ENCODE measurements at places on chromosomes 16 and 17.

DNA sequence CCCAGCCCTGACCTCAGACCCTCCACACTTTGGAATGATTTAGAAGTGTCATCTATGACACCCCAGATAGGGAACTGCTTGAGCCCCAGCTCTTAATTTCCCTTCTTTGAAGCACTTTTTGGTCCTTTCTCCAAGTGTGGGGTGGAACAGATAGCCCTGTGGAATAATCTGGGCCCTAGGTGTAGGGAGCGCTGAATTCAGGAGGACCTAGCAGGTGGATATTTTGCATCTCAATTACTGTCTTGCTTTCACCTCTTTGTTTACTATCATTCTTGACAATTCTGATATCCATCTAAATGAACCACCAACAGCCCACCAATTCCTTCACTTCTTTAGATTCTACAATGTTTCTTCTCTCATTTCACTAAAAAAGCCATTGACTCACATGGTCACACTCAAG, 850.4 kb downstream of the KCNJ2 start:
- no peak for DNase-seq

DNA sequence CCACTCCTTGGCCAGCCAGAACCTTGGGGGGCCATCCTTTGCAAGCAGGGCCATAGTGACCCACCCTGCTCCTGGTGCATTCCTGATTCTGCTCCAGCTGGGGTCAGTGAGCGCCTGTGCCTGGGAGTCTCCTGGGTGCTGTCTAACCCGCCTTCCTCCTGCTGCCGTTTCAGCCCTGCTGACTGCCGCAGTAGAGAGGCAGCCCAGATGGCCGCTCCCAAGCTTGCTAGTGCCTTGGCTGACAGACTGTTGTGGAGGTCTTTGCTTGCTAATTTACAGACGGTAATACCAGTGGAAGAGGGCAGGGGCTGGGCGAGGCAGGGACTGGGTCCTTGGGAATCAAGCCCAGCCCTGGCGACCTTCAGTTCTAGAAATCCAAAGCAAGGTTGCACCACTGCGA, 99.6 kb downstream of the SOCS1 start:
- no peak for DNase-seq

DNA sequence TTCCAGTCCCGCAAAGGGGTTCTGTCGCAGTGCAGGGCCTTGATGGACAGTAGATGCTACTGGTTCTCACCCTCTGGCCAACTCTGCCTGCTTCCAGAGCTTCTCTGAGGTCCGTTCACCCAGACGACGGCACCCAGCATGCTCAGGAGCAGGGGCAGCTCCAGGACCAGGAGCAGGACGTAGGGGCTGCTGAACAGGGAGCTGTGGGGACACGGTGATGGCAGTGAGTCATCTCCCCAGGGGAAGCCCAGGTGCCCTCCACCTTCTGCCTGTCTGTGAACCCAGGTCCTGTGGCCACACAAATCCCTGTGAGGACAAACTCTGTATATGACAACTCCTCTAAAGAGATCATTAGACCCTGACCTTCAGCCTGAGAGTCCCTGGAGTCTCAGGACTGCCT, 3.4 kb upstream of the CD300C start:
- DNase-seq: no peak

DNA sequence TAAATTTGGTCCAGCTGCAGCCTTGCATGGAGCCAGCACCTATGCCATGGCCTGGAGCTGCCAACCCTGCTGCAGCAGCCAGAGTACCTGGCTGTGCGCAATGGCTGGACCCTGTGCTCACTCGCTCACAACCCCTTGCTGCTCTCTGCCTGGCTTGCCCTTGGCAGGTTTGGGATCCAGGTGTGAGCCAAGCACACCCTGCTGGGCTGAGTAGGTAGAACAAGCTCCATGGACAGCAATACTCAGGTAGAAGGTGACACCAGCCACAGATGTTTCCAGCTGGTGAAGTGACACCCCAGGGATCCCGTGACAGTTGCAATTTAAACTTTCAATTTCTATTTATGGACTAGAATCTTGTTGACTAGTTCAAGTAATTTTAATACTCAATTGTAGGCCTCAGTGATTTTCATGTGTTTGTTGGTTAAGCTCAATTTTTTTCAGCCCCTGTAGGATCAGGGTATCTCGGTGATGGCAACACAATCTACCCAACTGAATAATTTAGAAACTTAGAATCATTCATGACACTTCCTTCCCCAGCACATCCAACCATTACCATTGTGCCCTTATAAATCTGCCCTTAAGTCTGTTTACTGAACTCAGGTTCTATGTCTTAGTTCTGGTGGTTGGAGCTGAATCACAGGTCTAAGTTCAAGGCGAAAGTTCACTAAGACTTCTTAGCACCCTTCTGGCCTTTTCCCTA, 480.0 kb downstream of the PMP22 start:
- DNase-seq: no peak
